RPMI8226 (cell line): ENCODE measurements at places on chromosomes 7 and 10.

DNA sequence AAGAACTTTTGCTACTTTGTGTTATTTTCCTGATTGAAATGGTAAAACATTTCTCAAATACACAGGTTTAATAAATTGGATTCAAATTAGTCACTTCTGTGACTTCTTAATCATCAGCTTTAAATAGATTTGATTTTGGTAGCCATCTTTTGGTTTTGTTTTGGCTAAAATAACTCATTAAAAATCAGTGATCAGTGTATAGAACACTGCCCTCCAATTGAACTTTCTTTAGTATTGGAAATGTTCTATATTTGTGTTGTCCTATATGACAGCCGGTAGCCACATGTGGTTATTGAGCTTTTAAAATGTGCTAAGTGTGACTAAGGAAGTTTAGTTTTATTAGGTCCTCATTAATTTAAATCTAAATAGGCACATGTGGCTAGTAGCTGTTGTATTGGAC lies 50.4 kb downstream of the GLCCI1 start:
- DNase-seq = no peak

GRCh38 chr10:66999762-67000545 lies 74.1 kb downstream of the LRRTM3 start:
- peak; percentile 57 for DNase-seq

GRCh38 chr7:30172451-30172850 lies 37.7 kb downstream of the MTURN start:
- DNase-seq = no peak

GRCh38 chr7:54811846-54812254 lies 52.8 kb upstream of the SEC61G start:
- DNase-seq = no peak

GRCh38 chr7:130648580-130648979 lies 20.0 kb downstream of the COPG2 start:
- no peak for DNase-seq

GRCh38 chr7:2602406-2603043 lies 29.3 kb upstream of the TTYH3 start:
- peak; percentile 21 for DNase-seq

DNA sequence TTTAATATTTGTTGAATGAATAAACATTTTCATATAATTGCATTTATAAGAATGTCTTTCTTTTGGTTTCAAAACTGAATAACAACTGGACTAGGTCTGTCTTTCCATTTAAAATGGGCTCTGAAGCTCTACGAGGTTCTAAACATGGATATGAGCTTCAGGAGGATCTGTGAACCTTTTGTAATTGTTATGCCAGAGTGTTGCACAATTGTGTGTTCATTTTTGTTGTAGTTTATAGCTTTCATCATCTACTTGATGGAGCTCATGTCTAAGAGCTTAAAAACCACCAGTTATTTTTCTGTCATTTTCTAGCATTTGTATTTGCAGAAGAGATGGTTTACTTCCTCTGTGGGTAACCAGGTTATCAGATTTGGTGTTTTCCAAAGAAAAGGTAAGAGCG lies 265.7 kb upstream of the NPY start:
- DNase-seq = no peak

- DNase-seq = no peak
These were observed 84.6 kb upstream of the LYZL1 start for GRCh38 chr10:29204070-29204800.

DNA sequence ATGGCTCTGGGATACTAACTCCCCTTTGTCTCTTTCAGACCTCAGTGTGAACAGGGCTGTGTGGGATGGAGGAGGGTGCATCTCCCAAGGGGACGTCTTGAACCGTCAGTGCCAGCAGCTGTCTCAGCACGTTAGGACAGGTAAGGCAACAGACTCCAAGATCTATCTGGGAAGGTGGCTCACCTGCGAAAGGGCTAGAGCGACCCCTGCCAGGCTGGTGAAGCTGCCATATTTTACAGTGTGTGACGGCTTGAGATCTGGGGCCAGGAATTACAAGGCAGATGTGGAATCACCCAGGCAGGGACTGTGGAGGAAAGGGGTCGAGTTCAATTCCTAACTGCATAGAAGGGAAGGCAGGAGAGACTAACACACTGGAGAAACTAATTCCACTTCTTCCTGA lies 11.2 kb downstream of the MUC17 start:
- DNase-seq = no peak

GRCh38 chr7:135224027-135224426 lies 9.6 kb upstream of the STRA8 start:
- DNase-seq = no peak

DNA sequence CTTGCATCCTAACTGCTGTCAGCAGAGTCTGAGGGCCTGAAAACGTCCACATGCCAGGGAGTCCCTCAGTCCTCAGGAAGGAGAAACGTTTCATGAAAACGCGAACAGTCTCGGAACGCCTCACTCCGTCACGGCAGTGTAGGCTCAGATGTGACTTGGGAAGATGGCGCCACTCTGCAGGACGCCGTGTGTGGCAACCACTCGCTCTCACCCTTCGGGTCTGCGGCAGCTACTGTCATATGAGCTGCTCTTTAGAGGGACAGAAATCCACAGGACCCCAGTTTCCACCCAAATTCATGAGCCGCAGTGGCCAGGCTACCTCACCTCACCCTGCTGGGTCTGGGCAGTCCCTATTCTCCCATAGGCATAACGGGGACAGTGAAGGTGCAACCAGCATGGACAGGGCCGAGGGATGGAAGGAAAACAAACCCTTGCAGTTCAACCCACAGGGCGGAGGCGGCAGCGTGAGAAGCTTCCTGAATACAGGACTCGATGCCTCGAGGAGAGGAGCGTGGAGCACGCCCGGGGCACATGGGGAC lies 438.3 kb downstream of the DNAJB6 start:
- DNase-seq = no peak

DNA sequence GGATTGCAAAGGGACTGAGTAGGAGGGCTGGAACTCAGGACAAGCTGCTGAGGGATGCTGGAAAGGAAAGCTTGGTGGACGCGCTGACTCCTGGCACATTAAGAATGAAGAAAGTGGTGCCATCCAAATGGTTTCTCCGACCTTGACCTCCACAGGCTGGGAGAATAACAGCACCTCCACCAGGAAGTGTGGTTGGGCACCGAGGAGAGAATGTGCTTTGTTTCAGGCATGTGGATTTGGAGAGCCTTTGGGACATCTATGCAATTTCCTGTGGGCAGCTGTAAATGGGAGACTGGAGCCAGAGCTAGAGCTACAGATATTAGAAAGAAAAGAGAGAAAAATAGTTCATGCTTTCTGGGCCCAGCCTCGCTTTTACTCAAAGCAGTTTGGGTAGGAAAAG lies 29.8 kb upstream of the HABP2 start:
- no peak for DNase-seq

GRCh38 chr7:124839687-124840086 lies 74.1 kb upstream of the GPR37 start:
- DNase-seq = no peak

DNA sequence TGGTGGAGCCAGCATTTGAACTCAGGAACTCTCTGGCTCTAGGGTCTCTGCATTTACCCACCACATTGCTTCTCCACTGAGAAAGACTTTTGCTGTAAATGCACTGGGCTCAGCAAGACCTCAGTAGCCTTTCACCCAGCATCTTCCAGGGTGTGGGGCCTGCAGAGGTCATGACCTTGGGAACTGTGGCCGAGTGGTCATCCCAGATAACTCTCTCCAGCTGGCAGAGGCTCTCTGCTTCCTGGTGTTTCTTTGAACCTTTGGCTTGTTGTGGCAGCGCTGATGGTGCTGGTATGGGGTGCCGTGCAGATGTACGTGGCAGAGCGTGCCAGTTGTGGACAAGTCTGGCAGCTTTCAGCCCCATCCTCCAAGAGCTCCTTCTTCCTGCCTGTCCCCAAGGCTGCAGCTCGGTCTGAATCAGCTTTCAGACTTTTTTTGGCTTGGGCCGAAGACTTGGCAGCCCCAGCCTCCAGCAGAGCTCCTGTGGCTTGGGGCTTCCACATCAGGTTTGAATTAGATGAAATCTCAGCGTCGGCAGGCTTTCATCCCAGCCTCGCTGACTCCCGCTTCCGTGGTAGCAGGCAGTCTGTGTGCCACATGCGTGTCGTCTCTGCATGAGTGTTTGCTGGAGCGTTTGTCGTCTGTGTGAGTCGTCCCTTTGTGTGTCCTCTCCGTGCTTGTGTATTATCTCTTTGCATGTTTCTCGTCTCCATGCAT lies 21.5 kb downstream of the ADAMTS14 start:
- DNase-seq = no peak

DNA sequence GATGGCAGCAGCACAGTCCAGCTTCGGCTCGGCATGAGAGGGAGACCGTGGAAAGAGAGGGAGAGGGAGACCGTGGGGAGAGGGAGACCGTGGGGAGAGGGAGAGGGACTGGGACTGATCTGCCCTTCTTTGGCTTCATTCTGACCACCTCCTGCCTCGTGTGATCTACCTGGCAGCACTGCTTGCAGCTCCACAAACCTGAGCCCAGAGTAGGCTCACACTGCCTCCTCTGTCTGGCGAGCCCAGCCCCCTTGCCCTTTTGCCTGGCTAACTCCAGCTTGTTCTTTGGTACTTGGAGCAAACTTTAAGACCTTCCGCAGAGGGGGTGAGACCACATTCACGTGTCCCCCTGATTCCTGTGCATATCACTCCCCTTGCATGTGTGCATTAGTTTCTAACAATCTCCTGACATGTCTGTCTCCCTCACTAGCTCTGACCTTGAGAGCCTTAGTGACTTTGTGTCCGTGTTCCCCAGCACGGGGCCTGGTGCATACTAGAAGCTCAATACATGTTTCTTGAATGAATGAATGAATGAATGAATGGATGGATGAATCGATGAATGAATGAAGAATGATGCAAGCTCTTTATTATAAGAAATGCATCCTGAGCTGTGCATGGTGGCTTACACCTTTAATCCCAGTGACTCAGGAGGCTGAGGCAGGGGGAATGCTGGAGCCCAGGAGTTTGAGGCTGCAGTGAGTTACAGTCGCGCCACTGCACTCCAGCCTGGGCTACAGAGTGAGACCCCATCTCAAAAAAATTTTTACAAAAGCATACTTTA lies 31.2 kb downstream of the UBTD1 start:
- no peak for DNase-seq

DNA sequence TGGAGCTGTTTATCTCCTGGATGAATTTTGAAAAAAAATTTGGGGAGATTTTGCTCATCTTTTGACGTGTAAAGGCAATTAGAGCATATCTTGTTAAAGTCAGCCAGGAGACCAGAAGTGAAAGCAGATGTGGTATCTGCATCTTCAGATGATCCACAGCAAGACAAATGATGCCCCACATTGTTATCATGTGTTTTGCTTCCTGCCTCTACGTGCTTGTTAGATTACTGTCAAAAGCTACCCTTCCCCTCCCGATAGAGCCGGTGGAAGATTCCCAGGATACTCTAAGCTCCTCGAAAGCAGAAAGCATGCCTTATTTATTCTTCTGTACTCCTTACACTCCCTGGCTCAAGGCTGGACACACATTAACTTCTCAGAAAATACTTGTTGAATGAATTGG lies 12.9 kb downstream of the COL17A1 start:
- DNase-seq = no peak

GRCh38 chr7:101725921-101726320 lies 91.5 kb upstream of the CUX1 start:
- no peak for DNase-seq

DNA sequence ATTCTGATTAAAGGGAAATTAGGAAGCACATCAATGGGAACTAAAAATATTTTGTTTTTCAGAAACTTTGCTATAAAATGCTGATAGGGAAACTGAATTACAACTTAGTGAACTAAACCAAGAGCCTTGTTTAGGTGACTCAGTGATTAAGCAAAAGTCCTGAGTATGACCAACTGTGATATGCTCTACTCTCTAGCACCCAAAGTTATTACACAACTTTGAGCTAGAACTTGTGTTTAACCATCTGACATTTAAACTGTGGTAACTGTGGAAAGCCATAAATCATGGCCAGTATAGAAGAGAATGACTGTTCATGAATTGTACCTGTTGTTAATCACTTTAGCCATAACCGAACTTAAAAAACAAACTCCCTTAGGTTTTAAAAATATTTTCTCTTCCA lies 127.4 kb downstream of the ZNF365 start:
- no peak for DNase-seq

- DNase-seq = no peak
These were observed 161.9 kb downstream of the BMPER start for GRCh38 chr7:34067005-34067778.

DNA sequence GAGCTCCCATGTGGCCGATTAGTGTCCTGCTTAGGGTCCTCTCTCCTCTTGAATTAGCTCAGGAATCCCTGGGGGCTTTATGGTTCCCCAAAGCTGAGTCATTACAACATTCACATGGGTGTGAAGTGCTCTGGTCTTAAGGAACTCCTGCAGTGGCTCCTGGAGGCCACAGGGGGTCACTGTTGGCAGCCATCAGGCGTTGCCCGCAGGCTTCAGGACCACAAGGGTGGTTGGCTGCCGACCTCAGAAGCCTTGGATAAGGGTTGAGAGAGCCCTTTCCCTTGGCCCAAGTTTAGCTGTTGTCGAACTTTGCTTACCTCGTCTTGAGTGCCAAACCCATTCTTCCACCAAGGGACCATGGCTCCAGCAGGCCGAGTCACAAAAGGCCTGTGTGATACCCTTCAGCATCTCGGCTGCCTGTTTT lies 61.7 kb downstream of the SH2D4B start:
- DNase-seq = peak; percentile 42

DNA sequence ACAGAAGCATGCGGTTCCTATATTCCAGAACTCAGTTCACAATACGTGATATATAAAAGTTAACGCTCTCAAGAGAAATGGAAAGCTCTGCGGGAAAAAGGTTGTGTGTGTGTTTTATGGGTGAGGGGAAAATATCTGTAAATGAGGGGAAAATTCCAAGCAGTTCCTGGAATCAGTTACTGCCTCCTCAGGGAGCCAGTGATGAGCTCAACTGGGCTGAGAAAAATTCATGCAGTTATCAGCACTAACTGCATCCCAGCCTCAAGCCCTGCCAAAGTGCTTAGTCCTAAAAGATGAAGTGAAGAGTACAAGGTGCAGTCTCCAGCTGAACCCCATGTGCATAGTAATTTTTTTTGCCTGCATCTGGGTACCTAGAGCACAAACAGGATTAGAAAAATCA lies 191.9 kb downstream of the CDK14 start:
- DNase-seq = no peak

DNA sequence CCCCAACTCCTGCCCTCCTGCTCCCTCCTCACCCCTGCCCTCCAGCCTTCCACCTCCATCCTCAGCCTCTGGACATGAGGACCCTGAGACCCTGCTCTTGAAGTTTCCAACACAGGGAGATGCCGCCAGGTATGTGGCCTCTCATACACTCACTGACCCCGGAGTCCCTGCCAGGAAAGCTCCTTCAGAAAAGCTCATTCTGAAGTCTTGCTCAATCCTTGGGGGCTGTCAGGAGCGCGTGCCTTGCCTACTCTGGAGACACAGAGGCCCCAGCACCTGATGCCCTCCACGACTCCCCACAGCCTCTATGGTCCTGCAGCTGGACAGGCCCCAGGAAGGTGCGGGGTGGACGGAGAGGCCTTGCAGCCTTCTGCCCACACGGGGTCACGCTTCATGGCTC lies 11.0 kb downstream of the NUDT1 start:
- no peak for DNase-seq
